ENCODE measurements at places on chromosomes 5 and 9. TPM values are rescaled to one million over a fixed set of nuclear protein-coding genes. Genes with fewer than 3 reads are reported as not detected.

Gene PDE6A
- total RNA-seq, result not detected

Gene ENTPD2
- not detected for total RNA-seq

Gene PFDN1
- 88.2 TPM for total RNA-seq

Gene AK3
- total RNA-seq, result 102 TPM

Gene PLPP7
- total RNA-seq, result 14.3 TPM

Gene SPATA31C1
- total RNA-seq, result not detected

Gene C9orf153
- total RNA-seq, result not detected

Gene OBP2B
- not detected for total RNA-seq

Gene CACFD1
- total RNA-seq, result 8.6 TPM

Gene PCDHB12
- 10.2 TPM for total RNA-seq

GRCh38 chr5:177346820-177347219 lies 4.6 kb downstream of the LMAN2 start:
- H3K27ac ChIP-seq, result no peak overlapping the region
- H3K4me3 ChIP-seq, result no peak overlapping the region
- peaks cover 25% of the 10 kb centered on the region for H3K36me3 ChIP-seq

GRCh38 chr5:75465480-75465879 lies 45.9 kb downstream of the CERT1 start:
- peaks cover 14% of the 10 kb centered on the region for H3K4me1 ChIP-seq
- no peak overlapping the region for H3K27ac ChIP-seq
- no peak for DNase-seq
- no peaks in the 10 kb centered on the region for H3K36me3 ChIP-seq
- H3K27me3 ChIP-seq, result no peaks in the 10 kb centered on the region

GRCh38 chr9:4289411-4290326 lies 10.2 kb downstream of the GLIS3 start:
- no peak overlapping the region for H3K27ac ChIP-seq
- no peak for DNase-seq
- no peak overlapping the region for H3K4me3 ChIP-seq
- H3K4me1 ChIP-seq, result no peaks in the 10 kb centered on the region

- no peak overlapping the region for H3K4me3 ChIP-seq
- peak overlapping the region; percentile 11 for H3K27ac ChIP-seq
- H3K27me3 ChIP-seq, result no peaks in the 10 kb centered on the region
- peaks cover 62% of the 10 kb centered on the region for H3K4me1 ChIP-seq
- no peak for DNase-seq
- H3K36me3 ChIP-seq, result peaks cover 18% of the 10 kb centered on the region
These were observed 47.5 kb upstream of the UBAC1 start for GRCh38 chr9:136008693-136008997.

- no peaks in the 10 kb centered on the region for H3K4me1 ChIP-seq
- H3K27me3 ChIP-seq, result no peaks in the 10 kb centered on the region
- no peak overlapping the region for H3K27ac ChIP-seq
- no peaks in the 10 kb centered on the region for H3K36me3 ChIP-seq
- DNase-seq, result no peak
These were observed 229.6 kb downstream of the NDUFS4 start for GRCh38 chr5:53790026-53790425.

DNA sequence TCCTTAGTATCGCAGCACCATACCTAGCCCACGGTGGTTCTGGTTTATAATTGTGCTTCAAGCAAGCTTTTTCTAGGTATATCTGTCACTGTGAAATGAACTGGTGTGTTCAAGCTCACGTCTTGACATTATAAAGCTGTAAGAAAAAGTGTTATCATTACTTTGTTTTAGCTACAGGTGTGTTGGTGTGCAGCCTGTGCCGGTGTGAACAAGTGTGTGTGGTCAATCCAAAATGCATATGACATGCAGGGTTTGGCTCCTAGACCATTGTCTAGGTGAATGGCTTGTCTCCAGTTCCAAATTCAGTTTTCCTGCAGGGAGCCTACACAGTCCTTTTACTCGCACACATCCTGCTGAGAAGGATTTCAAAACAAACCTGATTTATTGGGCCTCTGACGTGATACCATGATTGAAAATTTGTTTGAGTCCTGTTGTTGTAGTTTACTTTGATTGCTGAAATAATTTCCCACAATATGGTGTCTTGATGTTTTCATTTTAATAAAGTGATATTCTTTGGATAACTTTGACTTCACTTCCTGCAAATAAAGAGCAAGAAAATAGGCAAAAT lies 3.7 kb downstream of the LSM11 start:
- peaks cover 67% of the 10 kb centered on the region for H3K4me1 ChIP-seq
- H3K36me3 ChIP-seq, result peaks cover 9% of the 10 kb centered on the region
- H3K27me3 ChIP-seq, result no peaks in the 10 kb centered on the region

GRCh38 chr9:19481121-19481870 lies 72.5 kb downstream of the ACER2 start:
- no peaks in the 10 kb centered on the region for H3K4me1 ChIP-seq
- H3K27ac ChIP-seq, result no peak overlapping the region
- no peaks in the 10 kb centered on the region for H3K36me3 ChIP-seq
- H3K4me3 ChIP-seq, result no peak overlapping the region
- no peak for DNase-seq

DNA sequence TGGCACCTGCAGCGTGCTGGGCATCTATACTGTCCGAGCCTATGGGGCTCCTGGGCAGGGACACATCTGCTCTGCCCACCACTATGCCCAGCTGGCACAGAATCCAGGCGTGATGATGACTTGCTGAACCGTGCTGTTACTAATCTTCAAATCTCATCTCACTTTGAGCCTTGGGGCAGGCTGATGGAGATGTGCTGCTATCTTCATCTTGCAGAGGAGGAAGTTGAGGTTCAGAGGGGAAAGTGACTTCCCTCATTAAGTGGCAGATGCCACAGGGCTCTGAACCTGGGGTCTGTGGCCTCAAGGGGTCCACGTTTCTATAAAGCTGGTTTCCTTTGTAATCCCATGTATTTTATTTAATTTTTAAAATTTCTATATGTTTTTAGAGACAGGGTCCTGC lies 4.7 kb downstream of the SLC2A6 start:
- peaks cover 9% of the 10 kb centered on the region for H3K4me1 ChIP-seq
- H3K36me3 ChIP-seq, result no peaks in the 10 kb centered on the region
- DNase-seq, result no peak
- no peak overlapping the region for H3K4me3 ChIP-seq

GRCh38 chr9:124399323-124399967 lies 15.8 kb downstream of the PSMB7 start:
- no peak for DNase-seq
- peaks cover 22% of the 10 kb centered on the region for H3K4me1 ChIP-seq
- H3K27ac ChIP-seq, result peak overlapping the region; percentile 42
- no peak overlapping the region for H3K4me3 ChIP-seq
- no peaks in the 10 kb centered on the region for H3K27me3 ChIP-seq
- H3K36me3 ChIP-seq, result peaks cover 40% of the 10 kb centered on the region

- no peak for DNase-seq
- H3K36me3 ChIP-seq, result no peaks in the 10 kb centered on the region
- H3K27ac ChIP-seq, result no peak overlapping the region
- H3K4me3 ChIP-seq, result no peak overlapping the region
- no peaks in the 10 kb centered on the region for H3K4me1 ChIP-seq
These were observed 254.9 kb upstream of the SMC2 start for GRCh38 chr9:103839197-103839596.

GRCh38 chr5:54491326-54491725 lies 26.2 kb upstream of the SNX18 start:
- H3K4me1 ChIP-seq, result no peaks in the 10 kb centered on the region
- H3K36me3 ChIP-seq, result no peaks in the 10 kb centered on the region
- DNase-seq, result no peak
- H3K27ac ChIP-seq, result no peak overlapping the region
- H3K27me3 ChIP-seq, result no peaks in the 10 kb centered on the region
- no peak overlapping the region for H3K4me3 ChIP-seq

DNA sequence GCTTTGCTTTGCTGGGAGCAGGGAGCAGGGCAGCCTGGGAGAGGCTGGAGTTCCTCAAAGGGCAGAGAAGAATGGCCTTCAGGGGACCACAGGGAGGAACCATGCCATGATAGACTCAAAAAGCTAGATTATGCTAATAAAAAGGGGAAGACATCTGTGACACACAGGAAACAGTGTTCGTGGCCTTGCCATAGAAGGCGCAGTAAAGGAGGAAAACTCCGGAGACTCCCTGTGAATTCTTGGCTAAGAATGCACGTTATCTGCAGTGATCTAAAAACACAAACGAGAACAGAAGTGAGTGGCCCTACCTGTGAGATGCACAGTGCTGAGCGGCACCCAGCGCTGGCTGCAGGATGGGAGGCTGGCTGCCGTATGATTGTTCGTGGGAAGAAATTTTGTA lies 15.9 kb upstream of the LTC4S start:
- H3K27ac ChIP-seq, result no peak overlapping the region
- H3K36me3 ChIP-seq, result peaks cover 41% of the 10 kb centered on the region
- peaks cover 10% of the 10 kb centered on the region for H3K4me1 ChIP-seq
- no peak overlapping the region for H3K4me3 ChIP-seq

DNA sequence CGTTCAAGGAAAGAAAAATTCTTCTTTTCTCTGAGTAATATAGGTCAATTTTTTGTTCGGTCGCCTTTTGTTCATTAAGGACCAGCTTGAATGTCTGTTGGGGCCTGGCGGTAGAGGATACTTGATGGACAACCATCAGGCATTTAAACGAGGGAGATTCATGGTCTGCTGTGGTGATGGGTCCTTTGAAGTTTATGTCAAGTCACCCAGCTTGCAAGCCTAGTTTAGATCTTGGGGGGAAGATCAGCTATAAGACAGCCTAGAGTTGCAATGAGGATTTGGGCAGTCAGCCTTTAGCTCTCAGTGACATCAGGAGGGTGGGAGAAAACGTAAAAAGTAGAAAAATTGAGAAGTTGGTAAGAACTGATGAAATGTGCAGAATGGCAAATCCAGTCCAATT lies 80.2 kb upstream of the SPRY4 start:
- peaks cover 11% of the 10 kb centered on the region for H3K4me1 ChIP-seq
- DNase-seq, result no peak
- H3K36me3 ChIP-seq, result no peaks in the 10 kb centered on the region
- H3K4me3 ChIP-seq, result no peak overlapping the region

DNA sequence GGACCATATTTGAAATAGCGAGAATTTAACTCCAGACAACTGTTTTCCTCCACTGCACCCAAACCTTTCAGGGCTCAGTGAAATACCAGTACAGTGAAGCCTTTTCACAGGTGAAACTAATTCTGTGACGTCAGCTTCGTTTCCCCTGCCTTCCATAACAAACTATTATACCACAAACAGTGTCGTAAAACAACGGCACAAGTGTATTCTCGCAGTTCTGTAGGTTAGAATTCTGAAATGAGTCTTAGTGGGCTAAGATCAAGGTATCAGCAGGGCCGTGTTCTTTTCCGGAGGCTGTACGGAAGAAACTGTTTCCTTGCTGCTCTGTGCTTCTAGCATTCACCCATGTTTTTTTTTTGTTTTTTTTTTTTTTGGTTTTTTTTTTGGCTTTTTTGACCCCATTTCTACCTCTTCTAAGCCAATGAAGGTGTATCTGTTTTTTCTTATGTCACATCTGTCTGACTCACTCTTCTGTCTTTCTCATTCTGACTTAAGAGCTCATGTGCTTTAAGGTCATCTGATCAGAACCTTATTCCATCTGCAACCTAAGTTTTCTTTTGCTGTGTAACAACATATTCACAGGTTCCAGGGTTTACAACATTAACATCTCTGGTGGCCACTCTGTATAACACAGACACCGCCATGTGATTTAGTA lies 20.1 kb downstream of the ISOC1 start:
- no peaks in the 10 kb centered on the region for H3K36me3 ChIP-seq
- no peak for DNase-seq
- H3K4me1 ChIP-seq, result no peaks in the 10 kb centered on the region
- no peak overlapping the region for H3K4me3 ChIP-seq

DNA sequence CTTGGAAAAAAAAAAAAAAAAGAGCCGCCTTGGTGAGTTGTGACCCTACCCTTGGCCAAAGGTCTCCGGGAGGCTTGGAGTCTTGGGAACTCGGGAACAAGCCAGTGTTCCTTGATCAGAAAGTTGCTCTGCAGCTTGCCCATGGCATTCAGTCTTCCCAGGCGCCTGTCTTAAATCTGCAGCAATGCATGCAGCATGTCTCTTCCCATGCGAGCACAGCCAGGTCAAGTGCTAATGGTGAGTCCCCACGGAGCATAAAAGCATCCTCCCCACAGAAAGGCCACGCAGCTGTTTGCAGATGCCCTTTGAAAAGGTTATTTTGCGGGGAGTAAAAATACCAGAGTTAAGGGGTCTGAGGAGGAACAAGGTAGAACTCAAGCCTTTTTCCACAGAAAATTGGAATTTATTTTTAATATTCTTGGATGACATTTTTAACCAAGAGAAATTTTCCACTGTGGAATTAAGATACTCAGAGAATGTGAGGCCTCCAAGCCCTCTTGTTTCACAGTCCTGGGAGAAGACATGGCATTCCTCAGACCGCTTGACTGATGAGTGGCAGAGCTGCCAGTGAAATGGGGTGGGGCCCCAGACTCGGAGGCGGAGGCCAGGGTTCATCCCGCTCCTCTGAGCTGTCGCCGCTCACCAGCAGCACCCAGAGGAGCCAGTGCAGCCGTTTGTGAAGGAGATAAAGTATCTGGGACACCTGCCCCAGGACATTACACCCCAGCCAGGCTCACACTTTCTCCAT lies 81.6 kb downstream of the CYFIP2 start:
- no peaks in the 10 kb centered on the region for H3K36me3 ChIP-seq
- no peak overlapping the region for H3K27ac ChIP-seq
- H3K4me3 ChIP-seq, result no peak overlapping the region
- H3K4me1 ChIP-seq, result peaks cover 8% of the 10 kb centered on the region
- DNase-seq, result no peak
- H3K27me3 ChIP-seq, result no peaks in the 10 kb centered on the region

DNA sequence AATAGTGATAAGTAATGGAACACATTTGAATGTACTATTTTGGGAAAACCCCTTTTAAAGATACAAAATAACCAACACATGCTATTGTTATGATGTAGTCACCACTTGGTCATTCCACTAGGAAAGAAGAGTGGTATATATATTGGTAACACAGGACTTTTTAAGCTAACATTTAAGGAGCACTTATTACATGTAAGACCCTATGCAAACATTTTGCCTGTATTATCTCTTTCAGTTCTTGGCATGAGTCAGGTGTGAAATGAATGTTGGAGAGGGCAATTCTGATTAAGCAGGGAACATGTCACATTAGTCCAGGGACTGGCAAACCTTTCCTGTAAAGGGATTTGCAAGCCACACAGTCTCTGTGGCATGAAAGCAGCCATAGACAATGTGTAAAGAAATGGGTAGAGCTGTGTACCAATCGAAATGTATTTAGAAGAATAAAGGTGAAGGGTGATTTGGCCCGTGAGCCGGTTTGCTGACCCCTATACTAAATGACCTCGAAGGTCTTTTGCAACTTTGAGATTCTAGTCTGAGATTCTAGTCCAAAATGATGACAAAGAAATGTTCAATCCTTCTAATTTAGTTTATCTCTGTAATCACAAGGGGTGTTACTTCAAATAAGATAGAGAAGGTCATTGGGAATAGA lies 15.3 kb downstream of the ABLIM3 start:
- H3K4me1 ChIP-seq, result no peaks in the 10 kb centered on the region
- DNase-seq, result no peak
- no peak overlapping the region for H3K27ac ChIP-seq
- H3K4me3 ChIP-seq, result no peak overlapping the region
- H3K27me3 ChIP-seq, result no peaks in the 10 kb centered on the region

GRCh38 chr9:133113163-133113948 lies 7.7 kb downstream of the RALGDS start:
- no peaks in the 10 kb centered on the region for H3K27me3 ChIP-seq
- H3K36me3 ChIP-seq, result peaks cover 31% of the 10 kb centered on the region
- peak overlapping the region; percentile 94 for H3K27ac ChIP-seq
- DNase-seq, result peak; percentile 78

Measured in sigmoid colon (tissue), 7 donors.